GM12891 (cell line): ENCODE measurements at places on chromosomes 7 and 10.

- no peak for DNase-seq
These were observed 208.6 kb upstream of the PPP2R2D start for GRCh38 chr10:131692176-131692575.

- no peak for DNase-seq
These were observed 350.6 kb downstream of the TFEC start for GRCh38 chr7:115679976-115680375.

- DNase-seq, result no peak
These were observed 59.5 kb downstream of the AHR start for GRCh38 chr7:17357952-17358351.

- DNase-seq, result no peak
These were observed 747 bp downstream of the GDI2 start for GRCh38 chr10:5812283-5813090.

DNA sequence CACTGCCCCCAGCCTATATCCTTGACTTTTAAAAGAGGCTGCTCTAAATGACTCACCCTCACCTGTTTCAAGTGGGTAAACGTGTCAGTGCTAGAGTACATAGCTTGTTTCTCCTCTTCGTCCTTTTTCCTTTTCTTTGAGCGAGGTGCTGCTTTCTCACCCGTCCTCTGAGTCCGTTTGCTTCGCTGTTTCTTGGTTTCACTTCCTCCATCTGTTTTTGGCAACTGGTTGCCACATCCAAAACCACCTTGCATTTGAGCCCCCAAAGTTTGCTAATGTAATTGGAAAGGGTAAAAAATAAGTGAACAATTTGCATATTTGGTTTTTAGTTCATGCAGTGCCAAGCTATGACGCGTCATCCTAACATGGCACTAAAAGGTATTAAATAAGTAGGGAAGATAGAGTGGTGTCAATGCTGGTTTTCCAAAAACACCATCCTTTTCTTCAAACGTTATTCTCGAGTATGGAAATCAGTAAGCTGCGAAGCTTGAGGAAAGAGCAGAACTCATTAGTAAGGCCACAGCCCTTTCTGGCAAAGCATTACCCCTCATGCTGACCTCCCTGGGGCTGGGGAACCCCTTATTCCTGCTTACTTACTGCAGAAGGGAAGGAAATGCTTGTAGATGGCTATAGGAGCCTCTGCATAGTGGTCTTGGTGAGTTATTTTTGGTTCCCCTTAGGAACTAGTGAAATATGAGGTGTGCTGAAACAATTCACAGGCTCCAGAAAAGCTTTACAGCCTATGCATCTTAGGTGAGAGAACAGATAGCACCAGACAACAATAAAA is 133.5 kb downstream of the GALNT11 start:
- DNase-seq, result peak; percentile 30

DNA sequence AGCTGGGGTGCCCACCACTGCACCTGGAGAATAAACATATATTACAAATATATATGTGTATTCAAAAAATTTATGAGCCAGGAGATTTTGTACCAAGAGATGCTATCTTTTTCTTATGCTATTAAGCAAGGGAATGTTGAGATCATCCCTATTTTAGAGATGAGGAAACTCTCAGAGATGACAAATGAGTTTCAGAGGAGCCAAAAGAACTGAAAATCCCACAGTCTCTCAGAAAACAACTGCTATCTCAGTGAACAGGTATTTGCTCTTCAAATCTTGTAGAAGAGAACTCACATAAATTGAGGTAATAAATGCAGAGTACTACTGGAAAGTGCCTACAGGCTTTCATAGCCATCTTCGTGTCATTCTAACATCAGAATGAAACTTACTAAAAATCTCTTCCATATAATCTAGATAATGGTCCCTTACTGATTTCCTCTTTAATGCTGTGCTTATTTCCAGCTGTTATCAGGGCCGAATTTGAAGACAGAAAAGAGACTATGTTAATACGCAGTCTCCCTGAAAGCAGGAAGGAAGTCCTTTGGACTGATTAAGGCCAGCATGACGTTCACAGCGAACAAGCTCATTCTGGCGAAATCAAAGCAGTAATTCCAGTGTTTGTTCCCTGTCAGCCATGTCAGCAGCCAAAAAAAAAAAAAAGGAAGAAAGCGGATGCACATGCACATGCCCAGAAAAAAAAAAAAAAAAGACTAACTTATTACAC is 29.4 kb upstream of the ANAPC16 start:
- DNase-seq, result no peak

- DNase-seq, result no peak
These were observed 64.6 kb upstream of the PTN start for GRCh38 chr7:137408126-137408525.

DNA sequence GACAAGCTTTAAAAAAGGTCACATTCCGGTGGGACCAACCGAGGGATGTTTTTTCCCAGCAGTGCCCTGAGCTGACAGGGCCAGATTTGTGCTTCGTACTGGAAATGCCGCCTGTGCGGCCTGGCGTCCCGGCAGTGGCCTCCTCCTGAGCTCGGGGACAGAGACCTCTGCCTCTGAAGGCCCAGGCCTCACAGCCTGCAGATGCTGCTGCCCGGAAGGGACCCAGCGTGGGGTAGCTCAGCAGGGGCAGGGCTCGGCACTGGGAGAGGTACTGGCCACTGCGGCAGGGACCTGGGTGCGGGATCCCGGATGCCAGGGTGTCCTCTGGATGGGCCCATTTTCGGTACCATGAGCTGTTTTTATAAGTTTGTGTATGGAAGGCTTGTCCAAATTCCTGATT is 52.4 kb upstream of the CFAP46 start:
- DNase-seq, result no peak

- DNase-seq, result no peak
These were observed 64.3 kb downstream of the PDGFA start for GRCh38 chr7:455110-455928.

- DNase-seq, result peak; percentile 49
These were observed 192.7 kb downstream of the PTPRN2 start for GRCh38 chr7:158394936-158395335.

- DNase-seq, result no peak
These were observed 359.8 kb upstream of the KLF6 start for GRCh38 chr10:4144817-4145216.

GRCh38 chr10:71088054-71088453 is 124.3 kb upstream of the UNC5B start:
- DNase-seq, result no peak

- DNase-seq, result no peak
These were observed 27.0 kb upstream of the GSDME start for GRCh38 chr7:24784277-24784676.

GRCh38 chr10:124256151-124256550 is 162.6 kb downstream of the OAT start:
- no peak for DNase-seq

- no peak for DNase-seq
These were observed 7.6 kb downstream of the ZRANB1 start for GRCh38 chr10:124949543-124949942.

GRCh38 chr10:113503930-113504329 is 48.9 kb upstream of the HABP2 start:
- no peak for DNase-seq

DNA sequence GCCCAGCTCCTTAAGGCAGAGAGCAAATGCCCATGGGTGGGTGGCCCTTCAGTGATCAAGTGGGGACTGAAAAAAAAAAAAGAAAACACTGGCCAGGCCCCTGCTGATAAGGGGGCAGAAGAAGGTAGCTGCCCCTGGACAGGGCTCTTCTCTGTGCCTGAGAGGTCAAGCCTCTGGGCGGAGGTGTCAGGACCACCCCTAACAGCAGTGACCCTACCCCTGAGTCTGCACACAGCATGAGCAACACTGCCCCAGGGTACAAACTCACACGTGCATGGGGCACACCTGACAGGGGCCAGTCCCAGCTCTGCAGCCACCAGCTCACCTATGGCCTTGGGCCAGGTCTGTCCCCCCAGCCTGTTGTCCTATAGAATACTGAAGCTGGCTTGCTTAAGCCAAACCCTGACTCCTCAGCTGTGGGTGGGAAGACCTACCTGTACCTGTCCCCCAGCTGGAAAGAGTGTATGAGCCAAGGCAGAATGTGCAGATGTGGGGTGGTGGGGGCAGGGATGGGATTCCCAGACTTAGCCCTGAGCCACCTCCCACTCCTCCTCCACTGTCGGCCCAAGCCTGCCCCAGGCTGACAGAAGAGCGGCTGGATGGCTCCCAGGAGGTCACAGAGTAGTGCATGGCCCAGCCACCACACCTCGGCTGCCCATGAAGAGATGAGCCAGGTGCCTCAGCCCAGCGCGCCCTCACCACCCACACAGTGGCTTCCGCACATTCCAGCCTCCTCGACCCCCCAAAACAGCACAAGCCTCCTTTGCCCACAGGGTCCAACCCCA is 23.7 kb downstream of the KCNH2 start:
- no peak for DNase-seq

GRCh38 chr7:29957521-29958310 is 31.9 kb downstream of the SCRN1 start:
- DNase-seq, result no peak

GRCh38 chr10:78657163-78657861 is 411.5 kb upstream of the ZMIZ1 start:
- peak; percentile 59 for DNase-seq

- no peak for DNase-seq
These were observed 670 bp downstream of the RCC1L start for GRCh38 chr7:75072981-75073283.

GRCh38 chr10:19730167-19730906 is 85.9 kb upstream of the PLXDC2 start:
- DNase-seq, result no peak

DNA sequence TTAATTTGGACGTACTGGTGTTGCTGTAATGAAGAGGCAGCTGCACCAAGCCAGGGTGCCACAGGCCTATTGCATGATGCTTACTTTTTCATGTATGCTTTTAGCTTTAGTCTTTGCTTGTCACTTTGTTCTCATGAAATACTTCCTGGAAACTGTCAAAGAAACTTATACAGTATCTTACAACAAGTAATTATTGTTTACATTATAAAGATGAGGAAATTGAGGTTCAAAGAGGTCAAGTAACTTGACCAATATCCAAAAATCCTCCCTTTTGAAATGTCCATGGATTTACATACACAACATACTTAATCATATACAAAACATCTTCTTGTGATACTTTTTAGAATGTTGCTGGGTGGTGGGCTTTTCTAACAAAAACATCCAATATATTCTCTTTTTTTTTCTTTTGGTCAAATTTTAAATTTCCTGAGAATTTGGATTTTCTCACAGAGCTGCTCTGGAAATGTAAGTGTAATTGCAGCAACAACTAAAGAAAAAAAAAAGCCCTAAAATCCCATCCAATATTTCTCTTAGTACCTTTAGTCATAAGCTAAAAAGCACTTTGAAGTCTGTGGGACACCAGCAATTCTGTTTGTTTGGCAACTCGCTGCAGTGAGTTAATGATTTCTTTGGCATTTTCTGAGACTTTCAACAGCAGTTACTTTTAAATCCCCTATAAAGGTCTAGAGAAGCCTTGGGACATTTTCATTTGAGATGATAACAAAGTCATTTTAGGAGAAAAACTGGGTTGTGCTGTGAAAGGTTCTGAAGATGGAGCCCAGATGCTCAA is 500.6 kb upstream of the IGFBP3 start:
- no peak for DNase-seq

GRCh38 chr7:17773289-17773626 is 167.0 kb downstream of the SNX13 start:
- no peak for DNase-seq

DNA sequence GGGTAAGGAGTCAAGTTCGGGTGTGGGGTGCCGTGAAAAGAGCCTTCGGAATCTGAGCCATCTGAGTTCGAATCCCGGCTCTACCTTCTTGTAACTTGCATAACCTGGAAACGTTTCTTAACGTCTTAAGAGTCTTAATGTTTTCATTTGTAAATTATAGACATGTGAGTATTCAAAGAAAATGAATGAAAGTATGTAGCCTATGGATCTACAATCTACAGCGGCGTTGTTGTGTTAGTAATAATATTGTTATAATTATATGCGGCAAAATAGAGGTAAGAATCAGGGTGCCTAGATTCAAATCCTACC is 559 bp downstream of the VTI1A start:
- DNase-seq, result no peak

- no peak for DNase-seq
These were observed 1.8 kb upstream of the OPN1SW start for GRCh38 chr7:128777156-128778123.

DNA sequence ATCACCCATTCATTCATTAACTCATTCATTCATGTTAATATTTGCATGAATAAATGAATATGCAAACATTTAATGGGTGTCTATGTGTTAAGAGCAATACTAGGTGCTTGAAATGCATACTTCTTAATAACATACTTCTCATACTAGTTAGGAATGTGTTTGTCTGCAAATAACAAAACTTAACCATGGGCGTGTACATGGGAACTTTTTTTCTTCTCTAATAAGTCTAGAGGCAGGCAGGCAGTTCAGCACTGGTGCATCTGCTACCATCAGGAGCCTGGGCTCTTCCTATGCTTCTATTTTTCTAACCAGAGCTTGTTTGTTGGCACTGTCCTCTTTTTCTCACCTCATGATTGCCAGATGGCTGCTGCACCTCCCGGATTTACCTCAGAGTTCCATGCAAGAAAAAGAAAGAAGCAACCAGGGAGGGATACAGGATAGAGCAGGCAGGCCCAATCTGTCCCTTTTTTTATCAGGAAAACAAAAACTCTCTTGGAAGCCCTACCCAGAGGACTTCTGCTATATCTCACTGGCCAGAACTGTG is 22.7 kb downstream of the CDHR3 start:
- no peak for DNase-seq

DNA sequence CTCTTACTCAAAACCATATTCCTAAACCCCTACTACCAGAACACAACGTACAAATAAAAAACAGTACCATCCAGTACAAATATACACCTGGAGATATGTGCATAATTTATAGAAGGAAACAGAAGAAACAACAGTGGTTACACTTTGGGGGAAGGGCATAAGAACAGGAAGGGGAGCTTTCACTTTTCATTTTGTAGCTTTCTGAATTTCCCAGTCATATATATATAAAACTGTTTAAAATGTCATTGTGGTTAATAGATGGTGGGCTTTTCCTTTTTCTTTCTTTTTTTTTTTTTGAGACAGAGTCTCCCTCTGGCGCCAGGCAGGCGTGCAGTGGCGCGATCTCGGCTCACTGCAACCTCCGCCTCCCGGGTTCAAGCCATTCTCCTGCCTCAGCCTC is 47.2 kb downstream of the MALSU1 start:
- no peak for DNase-seq
